ENCODE measurements at places on chromosomes 4 and X.

DNA sequence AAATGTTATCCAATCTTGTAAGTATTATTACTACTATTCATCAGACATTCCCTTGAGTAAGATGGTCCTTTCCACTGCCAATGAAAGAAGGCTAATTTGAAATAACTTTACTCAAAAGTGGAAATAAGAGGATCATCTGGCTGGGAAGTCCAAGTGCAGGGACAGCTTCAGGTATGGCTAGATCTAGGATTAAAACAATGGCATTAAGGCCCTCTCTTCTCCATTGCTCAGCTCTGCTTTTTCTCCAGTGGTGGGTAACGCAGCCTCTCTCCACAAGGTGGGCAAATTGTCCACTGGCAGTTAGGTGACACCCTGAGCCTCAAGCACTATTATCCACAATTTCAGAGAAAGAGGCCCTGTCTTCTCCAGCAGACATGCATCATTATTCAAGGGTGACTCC is 66.7 kb upstream of the PGM2 start:
- DNase-seq, result no peak

- DNase-seq, result no peak
These were observed 415.0 kb upstream of the INTU start for GRCh38 chr4:127217586-127218229.

DNA sequence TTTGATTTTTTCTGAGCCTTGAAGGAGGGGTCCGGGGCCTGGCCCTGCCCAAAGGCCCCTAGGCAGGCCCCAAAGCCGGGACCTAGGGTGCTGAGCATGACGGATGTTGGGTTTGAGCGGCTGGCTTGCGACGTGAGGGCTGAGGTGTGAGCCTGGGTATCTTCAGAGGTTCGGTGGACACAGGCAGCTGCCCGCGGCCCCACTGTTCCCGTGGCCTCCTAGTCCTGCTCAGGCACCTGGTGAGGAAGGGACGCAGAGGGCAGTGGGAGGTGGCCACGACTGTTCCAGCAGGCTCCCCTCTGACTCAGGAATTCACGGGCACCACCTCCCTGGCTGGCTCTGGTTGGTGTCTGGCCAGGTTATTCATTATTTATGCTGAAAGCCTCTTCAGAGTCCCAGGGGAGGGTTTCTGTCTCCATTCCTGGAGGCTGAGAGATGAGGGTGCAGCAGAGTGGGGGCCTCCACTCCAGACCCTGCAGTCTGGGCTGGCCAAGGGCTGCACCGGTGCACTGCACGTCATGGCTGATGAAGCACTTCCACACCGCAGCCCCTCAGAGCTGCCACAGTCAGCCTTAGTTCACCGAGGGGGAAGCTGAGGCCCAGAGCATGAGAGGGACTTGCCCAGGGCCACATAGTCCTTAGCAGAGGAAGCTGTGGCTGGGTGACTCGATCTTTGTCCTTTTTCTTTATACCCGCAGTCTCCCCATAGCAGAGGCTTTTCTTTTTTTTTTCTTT is 2.2 kb downstream of the MSANTD1 start:
- peak; percentile 39 for DNase-seq

DNA sequence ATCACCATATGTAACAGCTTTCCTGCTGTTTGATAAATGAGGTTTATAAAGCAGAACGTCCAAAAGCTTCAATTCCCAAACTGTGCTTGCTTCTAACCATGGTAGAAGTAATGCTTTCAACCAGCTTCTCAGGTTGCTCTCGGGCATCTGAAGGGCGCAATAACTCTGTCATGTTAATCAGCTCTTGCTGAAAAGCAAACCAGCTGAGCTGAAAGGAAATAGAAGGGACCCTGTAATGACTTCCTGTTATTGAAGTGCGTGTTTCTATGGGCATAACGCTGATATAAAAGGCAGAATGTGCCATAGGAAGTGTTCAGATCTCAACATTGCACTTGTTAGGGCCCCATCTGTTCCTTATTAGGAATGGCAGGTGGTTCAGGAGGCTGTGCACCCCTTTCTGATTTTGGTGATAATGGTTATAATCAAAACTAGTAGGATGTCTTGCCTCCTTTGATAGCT is 21.2 kb downstream of the HERC3 start:
- no peak for DNase-seq

- no peak for DNase-seq
These were observed 57.4 kb downstream of the PJA1 start for GRCh38 chrX:69107747-69108401.

DNA sequence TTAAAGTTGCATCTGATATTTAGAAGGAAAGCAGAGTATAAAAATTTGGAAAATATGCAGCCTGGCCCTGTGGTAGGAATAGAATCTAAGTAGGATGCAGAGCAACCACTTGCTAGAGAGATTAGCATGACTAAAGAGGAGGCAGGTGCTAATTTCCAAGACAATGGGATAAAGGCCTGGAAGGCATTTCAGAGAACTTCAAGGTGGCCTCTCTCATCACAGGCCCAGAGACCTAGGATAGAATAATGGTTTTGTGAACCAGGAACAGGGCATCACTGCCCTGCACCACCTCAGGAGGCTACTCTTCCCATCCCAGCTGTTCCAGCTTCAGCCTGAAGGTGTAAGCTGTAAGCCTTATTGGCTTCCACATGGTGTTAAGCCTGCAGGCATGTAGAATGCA is 621.7 kb upstream of the HS3ST1 start:
- DNase-seq, result no peak

Data from tibial artery (tissue), 4 donors.